Thymus (tissue), 14 donors: ENCODE measurements at places on chromosomes 5 and 9. TPM values are rescaled to one million over a fixed set of nuclear protein-coding genes. Genes with fewer than 3 reads are reported as not detected.
A peak's percentile ranks its signal among the peaks of the same experiment; 100 is the strongest.

- H3K27ac ChIP-seq = no peak overlapping the region
- H3K36me3 ChIP-seq = no peaks in the 10 kb centered on the region
- H3K27me3 ChIP-seq = no peaks in the 10 kb centered on the region
- DNase-seq = no peak
Observed at GRCh38 chr9:102514541-102514940, 480.6 kb upstream of the CYLC2 start.

- no peak overlapping the region for H3K4me3 ChIP-seq
- H3K36me3 ChIP-seq = no peaks in the 10 kb centered on the region
- H3K27me3 ChIP-seq = no peaks in the 10 kb centered on the region
- DNase-seq = peak; percentile 38
- H3K27ac ChIP-seq = no peak overlapping the region
Observed at GRCh38 chr5:135324897-135325650, 74.0 kb downstream of the MACROH2A1 start.

- no peak overlapping the region for H3K4me3 ChIP-seq
- H3K4me1 ChIP-seq = no peaks in the 10 kb centered on the region
- no peak for DNase-seq
- no peak overlapping the region for H3K27ac ChIP-seq
- no peaks in the 10 kb centered on the region for H3K36me3 ChIP-seq
Observed at GRCh38 chr5:107056278-107056677, 614.5 kb downstream of the EFNA5 start.

FST gene
- polyA plus RNA-seq = 7.2 TPM

GRCh38 chr5:132055808-132056609 is 4.4 kb upstream of the IL3 start:
- no peaks in the 10 kb centered on the region for H3K36me3 ChIP-seq
- DNase-seq = no peak
- peaks cover 30% of the 10 kb centered on the region for H3K4me1 ChIP-seq
- H3K27ac ChIP-seq = no peak overlapping the region
- H3K4me3 ChIP-seq = no peak overlapping the region
